Activated CD8-positive, alpha-beta memory T cell treated with anti-CD3 and anti-CD28 coated beads, Interleukin-2, amount 10 ng/mL, durations not matched to agents 7 days and 5 days (primary cell): ENCODE measurements at places on chromosomes 4 and X.

GRCh38 chr4:10003666-10004065 lies 17.6 kb downstream of the SLC2A9 start:
- DNase-seq = peak; percentile 82

DNA sequence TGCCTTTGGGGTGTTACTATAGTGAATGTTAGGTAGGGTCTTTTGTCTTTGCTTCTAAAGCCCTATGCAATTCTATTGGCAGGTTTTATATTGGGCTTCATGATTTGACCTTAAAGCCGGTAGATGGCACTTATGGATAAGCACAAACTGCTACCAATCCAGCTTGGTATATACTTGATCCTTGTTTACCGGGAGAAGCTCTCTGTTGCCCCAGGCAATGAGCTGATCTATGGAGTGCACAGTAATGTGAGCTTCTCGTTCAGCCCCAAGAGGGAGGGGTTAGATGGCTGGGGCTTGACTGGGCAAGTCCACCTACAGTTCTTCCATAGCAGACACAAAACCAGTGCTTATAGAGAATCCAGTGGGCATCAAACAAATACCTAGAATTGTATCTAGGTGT lies 287.2 kb upstream of the CT83 start:
- DNase-seq = no peak

DNA sequence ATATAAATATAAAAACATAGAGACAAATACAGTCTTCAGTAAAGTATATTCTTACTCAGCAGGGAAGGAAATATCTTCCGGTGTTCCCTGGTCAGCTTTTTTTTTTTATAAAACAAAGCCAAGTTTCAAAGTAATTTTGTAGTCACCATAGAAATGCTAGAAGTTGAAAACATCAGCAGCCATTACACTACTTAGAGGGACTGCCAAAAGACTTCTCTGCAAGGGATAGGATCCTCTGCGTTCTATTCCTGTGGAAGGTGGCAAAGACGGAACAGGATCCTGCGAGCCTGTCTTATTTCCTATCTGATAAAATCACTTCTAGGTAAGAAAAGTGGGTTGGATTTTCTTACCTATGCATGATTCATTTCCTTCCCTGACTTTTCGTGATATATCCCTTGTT lies 19.4 kb downstream of the CLDN22 start:
- no peak for DNase-seq

- no peak for DNase-seq
Observed at GRCh38 chr4:143356493-143356892, 19.8 kb downstream of the GAB1 start.

DNA sequence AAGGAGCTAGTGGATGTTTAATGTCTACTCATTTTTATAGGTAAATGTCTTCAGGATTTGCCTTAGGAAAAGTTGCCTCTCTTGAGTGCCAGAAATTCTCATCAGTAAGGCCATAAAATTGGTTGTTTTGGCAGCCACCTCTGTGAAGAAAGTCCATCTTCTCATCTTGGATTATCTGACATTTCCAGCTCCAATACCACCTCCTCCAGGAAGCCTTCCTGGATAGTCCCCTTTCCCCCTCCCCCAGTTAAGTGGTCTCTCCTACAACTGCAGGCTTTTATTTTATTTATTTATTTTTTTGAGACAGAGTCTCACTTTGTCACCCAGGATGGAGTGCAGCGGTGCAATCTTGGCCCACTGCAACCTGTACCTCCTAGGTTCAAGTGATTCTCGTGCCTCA lies 87.1 kb downstream of the PPP2R2C start:
- no peak for DNase-seq

DNA sequence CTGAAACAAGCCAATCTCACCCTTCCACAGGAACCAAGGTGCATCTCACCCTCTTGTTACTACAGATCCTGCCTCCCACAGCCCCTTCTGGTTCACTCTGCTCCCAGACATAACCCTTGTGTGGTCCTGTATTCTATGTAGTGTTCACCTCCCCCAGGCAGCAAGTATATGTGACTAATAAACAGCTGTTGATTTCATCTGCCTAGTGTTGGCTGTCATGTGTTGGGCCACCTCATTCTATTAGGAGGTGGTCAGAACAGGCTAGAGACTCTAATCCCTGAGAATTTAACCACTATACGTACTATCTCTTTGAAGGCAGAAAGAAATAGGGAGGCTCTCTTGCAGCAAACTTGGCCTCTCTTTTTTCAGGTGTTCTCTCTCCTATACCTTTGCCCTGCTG lies 134.3 kb upstream of the RPL34 start:
- DNase-seq = no peak

DNA sequence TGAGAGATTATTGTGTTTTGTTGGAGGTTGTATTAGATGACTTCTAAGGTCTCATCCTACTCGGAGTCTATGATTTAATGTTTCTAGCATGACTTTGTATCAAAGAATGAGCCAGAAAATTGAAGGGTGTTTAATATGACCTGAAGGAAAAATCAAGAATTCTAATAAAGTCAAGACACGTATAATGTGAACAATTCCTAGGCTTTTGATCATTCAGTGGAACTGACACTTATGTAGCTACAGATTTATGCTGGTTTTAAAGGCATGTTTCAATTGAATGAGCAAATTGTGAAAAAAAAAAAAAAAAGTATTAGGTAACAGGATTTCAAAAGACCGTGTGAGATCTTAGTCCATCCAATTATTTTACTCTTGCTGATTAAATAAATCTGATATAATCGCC lies 64.9 kb downstream of the GRID2 start:
- no peak for DNase-seq
